Neural progenitor cell (in vitro differentiated cells): ENCODE measurements at places on chromosomes 6 and 20. TPM values are rescaled to one million over a fixed set of nuclear protein-coding genes. Genes with fewer than 3 reads are reported as not detected.

The TAAR8 gene
- not detected in 2 replicates for total RNA-seq

DNA sequence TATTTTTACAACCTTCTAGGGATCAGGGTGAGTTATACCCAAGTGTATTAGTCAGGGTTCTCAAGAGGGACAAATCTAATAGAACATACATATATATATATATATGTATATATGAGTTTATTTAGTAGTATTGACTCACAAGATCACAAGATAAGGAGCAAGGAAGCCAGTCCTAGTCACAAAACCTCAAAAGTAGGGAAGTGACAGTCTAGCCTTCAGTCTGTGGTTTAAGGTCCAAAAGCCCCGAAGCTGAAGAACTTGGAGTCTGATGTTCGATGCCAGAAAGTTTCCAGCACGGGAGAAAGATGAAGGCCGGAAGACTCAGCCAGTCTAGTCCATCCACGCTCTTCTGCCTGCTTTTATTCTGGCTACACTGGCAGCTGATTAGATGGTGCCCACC, 632.7 kb upstream of the AGPAT4 start:
- no peak for DNase-seq

The IP6K3 gene
- total RNA-seq, result 2.9 and 4.6 TPM in 2 replicates

The ZNF165 gene
- 1.9 and 2.1 TPM in 2 replicates for total RNA-seq

DNA sequence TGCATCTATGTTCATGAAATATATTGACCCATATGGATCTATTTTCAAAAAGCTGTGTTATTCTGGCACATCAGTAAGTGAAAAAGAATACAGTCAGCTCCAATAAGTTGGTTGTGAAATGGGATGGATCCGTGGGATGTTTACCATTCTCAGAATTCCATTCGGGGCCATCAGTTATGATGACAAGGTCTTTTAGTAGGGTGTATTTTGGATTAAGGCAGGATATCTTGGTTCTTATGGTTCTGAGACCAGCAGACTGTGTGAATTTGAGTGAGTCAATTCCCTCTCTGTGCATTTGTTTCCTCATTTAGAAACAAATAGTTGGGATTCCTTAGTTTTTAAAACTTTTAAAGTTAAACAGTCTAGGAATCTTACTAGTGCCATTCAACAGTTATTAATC, 287.4 kb downstream of the CD109 start:
- DNase-seq, result no peak

GRCh38 chr6:138655828-138656227, 117.7 kb upstream of the CCDC28A start:
- no peak for DNase-seq

DNA sequence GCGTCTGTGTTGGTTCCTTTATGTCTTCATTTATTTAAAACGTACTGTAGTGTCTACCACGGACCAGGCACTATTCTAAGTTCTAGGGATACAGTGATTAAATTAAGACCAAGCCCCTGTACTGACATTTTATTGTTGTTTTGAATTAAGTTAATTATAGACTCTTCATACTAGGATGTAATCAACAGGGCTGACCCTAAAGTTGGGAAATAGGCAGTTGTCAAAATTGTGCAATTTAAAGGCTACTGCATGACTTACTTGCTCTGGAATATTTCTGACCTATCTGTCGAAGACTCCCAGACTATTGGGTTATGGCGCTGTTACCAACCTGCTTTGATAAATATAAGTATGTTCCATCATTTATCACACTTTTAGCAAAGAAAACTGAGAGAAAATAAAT, 6.7 kb downstream of the MYO6 start:
- no peak for DNase-seq

DNA sequence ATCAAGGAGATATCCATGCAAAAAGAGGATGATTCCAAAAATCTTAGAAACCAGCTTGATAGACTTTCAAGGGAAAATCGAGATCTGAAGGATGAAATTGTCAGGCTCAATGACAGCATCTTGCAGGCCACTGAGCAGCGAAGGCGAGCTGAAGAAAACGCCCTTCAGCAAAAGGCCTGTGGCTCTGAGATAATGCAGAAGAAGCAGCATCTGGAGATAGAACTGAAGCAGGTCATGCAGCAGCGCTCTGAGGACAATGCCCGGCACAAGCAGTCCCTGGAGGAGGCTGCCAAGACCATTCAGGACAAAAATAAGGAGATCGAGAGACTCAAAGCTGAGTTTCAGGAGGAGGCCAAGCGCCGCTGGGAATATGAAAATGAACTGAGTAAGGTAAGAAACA, 10.1 kb upstream of the SNRNP48 start:
- DNase-seq, result no peak

The TNNC2 gene
- 0.81 TPM in 1 of 2 replicates, not detected in the other for total RNA-seq

GRCh38 chr20:34042262-34042661, 48.6 kb downstream of the RALY start:
- DNase-seq, result no peak

GRCh38 chr20:42864116-42864515, 325.6 kb downstream of the PTPRT start:
- no peak for DNase-seq

GRCh38 chr6:158911746-158912480, 88.1 kb downstream of the RSPH3 start:
- DNase-seq, result no peak

- no peak for DNase-seq
These were observed 51.6 kb upstream of the FAM184A start for GRCh38 chr6:119129968-119130484.

The GABRR2 gene
- total RNA-seq, result 0.28 TPM in 1 of 2 replicates, not detected in the other

The NKX2-2 gene
- total RNA-seq, result not detected in 2 replicates

The PSORS1C2 gene
- not detected in 2 replicates for total RNA-seq
